ENCODE measurements at places on chromosomes 3 and 15.
A peak's percentile ranks its signal among the peaks of the same experiment; 100 is the strongest.

DNA sequence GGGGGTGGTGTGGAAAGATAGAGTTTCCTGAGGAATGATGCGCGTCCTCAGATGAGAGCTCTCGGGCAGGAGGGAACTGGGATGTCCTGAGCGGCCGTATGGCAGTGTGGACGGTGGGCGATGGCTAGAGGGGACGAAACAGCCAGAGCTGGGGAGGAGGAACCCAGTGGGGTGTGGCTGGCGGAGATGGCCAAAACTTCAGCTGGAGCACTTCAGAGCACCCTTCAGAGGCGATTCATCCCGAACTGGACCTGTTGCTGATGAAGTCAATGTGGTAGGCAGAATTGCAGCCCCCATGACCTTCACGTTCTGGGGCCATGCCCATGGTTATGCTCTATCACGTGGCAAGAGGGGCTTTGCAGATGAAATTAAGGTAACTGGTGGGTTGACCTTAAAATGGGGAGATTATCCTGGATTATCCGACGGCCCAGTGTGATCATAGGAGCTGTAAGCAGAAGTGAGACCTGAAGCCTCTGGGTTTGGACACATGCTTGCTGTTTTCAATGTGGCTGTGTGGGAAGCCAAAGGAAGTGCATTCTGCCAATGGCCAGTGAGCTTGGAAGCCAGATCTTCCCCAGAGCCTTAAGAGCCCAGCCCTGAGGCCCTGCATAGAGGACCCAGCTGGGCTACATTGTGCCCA is 52.3 kb downstream of the ATP1B3 start:
- no peak for DNase-seq

DNA sequence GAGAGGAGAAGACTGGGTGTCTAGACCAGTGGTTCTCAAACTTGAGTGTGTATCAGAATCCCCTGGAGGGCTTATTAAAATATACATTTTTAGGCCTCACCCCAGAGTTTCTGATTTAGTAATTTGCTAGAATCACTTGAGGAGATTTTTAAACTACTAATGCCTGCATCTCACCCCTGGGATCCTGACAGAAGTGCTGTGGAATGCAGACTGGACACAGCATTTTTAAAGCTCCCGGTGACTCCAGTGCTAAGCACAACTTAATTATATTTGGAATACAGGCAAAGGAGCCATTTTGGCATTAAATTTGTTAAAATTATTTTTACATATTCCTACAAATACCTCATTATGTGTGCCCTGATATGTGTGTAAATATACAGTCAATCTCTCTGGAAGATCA is 26.7 kb upstream of the COL6A6 start:
- no peak for DNase-seq

GRCh38 chr3:168241156-168241555 is 145.4 kb upstream of the GOLIM4 start:
- DNase-seq = no peak

DNA sequence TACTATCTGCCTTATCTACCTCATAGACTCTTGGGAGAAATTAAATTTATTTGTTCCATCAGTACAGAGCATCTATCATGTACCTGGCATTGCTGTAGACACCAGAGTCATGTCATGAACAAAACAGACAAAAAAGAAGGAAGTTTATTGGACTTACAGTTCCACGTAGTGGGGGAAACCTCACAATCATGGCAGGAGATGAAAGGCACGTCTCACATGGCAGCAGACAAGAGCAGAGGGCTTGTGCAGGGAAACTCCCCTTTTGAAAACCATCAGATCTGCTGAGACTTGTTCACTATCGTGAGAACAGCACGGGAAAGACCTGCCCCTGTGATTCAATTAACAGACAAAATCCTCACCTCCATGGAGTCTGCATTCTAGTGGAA is 25.6 kb upstream of the ACAP2 start:
- DNase-seq = no peak

DNA sequence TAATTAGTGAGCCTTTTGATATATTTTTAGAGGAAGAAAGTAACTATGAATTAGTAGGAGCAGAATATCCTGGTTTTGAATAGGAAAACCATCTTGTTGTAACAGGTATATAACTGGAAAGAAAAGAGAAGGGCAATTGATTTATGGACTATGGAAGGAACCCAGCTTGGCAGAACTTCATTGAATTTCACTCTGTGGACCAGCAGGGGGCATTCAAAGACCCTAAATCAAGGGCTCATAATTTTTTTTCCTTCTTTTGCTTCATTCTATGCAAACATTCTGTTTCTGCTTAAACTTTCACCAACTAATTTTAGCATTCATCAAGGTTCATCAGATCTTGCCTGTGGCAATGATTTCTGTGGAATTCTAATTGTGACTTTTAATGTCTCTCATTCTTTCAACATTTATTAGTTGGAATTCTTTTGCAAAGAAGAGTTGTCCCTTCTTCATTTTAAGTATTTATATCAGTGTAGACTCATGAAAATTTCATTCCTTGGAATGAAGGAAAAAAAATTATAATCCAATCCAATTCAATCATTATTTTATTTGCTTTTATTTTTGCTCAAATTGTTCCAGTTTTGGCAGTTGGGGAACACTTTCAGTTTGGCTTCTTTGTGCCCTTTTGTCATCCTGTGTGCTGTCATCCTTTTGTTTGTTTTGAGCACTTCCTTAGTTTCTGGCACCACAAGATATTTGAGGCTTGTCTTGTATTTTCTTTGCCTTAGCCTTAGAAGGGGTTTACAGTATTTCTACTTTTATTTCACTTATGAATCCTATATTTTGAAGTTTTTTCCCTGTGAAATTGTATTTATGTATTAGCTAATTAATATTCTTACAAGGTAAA is 30.4 kb downstream of the NXPE3 start:
- DNase-seq = peak; percentile 31

- DNase-seq = no peak
Observed at GRCh38 chr3:15399970-15400369, 27.4 kb downstream of the METTL6 start.

DNA sequence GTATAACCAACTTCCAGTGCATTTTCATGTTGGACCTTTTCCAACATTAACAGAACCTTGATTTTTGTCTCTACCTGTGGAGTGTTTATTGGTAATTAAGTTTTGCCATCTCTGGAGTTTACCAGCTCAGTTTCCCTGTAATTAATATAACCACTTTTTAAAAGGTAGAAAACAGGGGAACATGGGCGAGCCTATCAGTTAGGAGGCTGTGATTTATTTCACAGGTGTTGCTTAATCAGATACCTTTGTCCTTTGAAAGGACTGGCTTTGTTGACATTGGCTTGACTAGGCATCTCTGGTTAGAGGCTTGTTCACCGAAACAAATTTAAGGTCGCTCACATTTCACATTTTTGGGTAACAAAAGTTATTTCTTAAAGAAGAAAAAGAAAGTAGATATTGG is 622 bp downstream of the NAALADL2 start:
- DNase-seq = no peak

DNA sequence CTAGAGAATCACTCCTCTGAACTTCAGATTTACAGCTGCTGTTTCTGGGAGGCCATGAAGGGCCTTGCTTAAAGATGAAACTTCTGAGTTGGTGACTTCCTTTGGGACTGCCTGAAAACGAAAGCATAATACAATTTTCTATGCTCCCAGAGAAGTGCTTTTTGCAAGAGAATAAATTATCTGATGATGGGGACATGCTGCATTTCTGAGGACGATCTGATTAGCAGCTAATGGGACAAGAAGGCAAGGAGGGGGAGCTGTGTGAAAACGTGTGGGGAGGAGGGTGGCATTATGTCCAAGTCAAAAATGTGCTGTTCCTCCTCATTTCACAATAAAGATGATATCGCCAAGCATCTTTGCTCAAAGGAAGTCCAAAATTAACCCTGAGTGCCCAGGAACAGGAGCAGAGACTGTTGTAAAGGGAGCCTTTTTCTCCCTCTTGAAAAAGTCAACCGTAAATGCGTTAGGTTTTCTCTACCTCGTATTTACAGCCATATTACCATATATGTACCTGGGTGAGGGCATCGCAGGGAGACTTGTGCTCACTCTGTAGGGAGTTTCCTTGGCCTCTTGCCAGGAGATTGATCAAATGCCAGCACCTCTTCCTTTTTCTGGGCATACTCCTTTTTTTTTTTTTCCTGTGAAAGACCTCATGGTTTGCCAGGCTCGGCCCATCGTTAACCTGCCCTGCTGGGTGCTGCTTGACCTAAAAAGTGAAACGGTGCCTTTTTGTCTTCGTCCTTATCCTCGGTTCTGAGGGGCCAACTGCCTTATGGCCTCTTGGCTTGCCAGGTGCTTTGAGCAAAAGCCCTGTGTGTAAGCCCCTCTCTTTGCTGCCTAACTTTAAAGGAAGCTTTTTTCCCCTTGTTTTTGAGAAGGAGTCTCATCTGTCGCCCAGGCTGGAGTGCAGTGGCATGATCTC is 11.5 kb downstream of the ITPR1 start:
- no peak for DNase-seq

- peak; percentile 42 for DNase-seq
Observed at GRCh38 chr3:27357665-27358258, 11.4 kb downstream of the NEK10 start.

DNA sequence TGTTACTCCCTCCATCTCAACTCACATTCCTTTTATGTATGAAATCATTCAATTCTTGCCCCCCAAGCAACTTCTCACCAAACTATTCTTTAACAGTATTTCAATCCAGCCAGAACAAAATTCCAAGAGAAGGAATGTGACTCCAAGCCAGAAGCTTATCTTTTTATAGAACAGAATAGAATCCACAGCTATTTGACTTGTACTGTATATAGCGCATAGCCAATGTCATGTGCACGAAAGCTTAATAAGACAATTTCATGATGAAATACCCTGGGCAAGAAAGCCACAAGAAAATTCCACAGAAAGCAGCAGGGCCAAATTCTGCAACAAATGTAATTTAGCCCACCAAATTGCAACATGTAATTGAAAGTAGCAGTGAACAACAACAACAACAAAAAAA is 127.6 kb upstream of the UBE2E2 start:
- no peak for DNase-seq

GRCh38 chr3:123741041-123741511 is 143.1 kb downstream of the MYLK start:
- DNase-seq = no peak

- DNase-seq = no peak
Observed at GRCh38 chr3:100891033-100891432, 102.2 kb downstream of the ABI3BP start.

DNA sequence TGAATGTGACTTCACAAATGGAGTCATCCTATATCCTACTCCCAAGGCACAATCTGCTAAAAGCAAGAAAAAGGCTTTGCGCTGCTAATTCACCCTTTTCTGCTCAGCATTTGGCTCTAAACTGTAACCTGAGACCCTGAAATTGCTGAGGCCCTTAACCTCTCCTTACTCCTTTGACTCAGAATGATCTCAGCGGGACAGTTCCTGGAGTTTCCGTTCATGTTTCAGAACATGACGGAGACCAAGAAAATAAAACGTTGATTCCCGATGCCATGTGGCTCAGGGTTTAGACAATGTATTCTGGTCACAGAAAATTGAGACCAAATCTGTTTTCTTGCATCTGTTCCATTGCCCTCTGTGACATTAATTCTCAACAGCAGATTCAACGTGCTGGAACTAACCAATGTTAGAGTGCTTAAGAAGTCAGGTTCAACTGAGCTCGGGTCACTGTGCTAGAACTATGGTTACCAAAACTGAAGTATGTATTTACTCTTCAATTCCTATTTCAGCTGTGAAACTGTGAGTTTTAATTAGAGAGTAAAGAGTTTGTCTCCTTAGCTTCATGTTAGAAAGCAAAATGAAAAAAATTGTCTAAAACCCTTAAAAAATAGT is 45.4 kb upstream of the TMC3 start:
- DNase-seq = no peak

GRCh38 chr3:102346897-102347296 is 87.9 kb upstream of the ZPLD1 start:
- DNase-seq = no peak

GRCh38 chr3:53808496-53808895 is 37.7 kb downstream of the CHDH start:
- DNase-seq = no peak

- DNase-seq = no peak
Observed at GRCh38 chr3:148265841-148266240, 431.9 kb upstream of the AGTR1 start.

DNA sequence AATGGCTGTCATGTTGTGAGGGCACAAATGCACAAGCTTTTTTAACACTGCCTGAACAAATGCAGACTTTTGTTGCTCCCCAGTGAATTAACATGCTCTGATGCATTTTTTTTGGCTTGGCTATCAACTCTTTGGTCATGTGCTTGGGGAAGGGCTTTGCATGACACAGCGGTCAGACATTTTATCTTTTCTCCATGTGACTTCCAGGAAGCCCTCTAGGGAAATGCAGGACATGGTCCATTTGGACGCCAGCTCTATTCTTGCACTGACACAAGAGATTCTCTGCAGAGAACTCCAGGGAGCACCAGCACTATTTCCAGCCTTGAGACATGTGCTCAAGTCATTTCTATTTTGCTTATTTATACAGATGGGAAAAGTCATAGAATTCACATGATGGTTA is 46.2 kb downstream of the NEK11 start:
- DNase-seq = no peak

GRCh38 chr3:28738425-28738824 is 389.8 kb upstream of the AZI2 start:
- no peak for DNase-seq

GRCh38 chr15:64824929-64825430 is 467 bp downstream of the PIF1 start:
- DNase-seq = peak; percentile 11

GRCh38 chr3:145017959-145018358 is 1046.3 kb downstream of the DIPK2A start:
- no peak for DNase-seq

GRCh38 chr3:189311521-189311920 is 139.8 kb downstream of the TPRG1 start:
- DNase-seq = no peak

DNA sequence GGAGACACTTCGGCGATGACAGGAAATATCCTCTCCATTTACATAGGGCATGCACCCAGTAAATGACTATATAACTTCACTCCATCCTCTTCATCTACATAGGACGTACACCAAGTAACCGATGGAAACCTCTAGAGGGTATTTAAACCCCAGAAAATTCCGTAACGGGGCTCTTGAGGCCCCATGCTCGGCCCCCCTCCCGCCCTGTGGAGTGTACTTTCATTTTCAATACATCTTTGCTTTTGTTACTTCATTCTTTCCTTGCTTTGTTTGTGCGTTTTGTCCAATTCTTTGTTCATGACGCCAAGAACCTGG is 7.5 kb upstream of the FAM107A start:
- no peak for DNase-seq

- DNase-seq = no peak
Observed at GRCh38 chr15:43514241-43515057, 3.0 kb upstream of the MAP1A start.
